ENCODE measurements at places on chromosomes 16 and 17. TPM values are rescaled to one million over a fixed set of nuclear protein-coding genes. Genes with fewer than 3 reads are reported as not detected.

- no peak overlapping the region for H3K4me3 ChIP-seq
- no peak overlapping the region for H3K27ac ChIP-seq
- H3K36me3 ChIP-seq = no peaks in the 10 kb centered on the region
- no peak for DNase-seq
- H3K27me3 ChIP-seq = no peaks in the 10 kb centered on the region
- H3K4me1 ChIP-seq = no peaks in the 10 kb centered on the region
Measured at GRCh38 chr16:67449739-67450138, 18.8 kb downstream of the HSD11B2 start.

- DNase-seq = no peak
- H3K4me1 ChIP-seq = peaks cover 2% of the 10 kb centered on the region
- H3K36me3 ChIP-seq = no peaks in the 10 kb centered on the region
- H3K4me3 ChIP-seq = no peak overlapping the region
- H3K27ac ChIP-seq = no peak overlapping the region
Measured at GRCh38 chr17:4362141-4362540, 4.3 kb downstream of the UBE2G1 start.

FBXO39 gene
- total RNA-seq = 0.26 TPM

GRCh38 chr17:47119746-47120520, 69.2 kb downstream of the CDC27 start:
- no peaks in the 10 kb centered on the region for H3K4me1 ChIP-seq
- no peak for DNase-seq
- H3K4me3 ChIP-seq = no peak overlapping the region
- peaks cover 1% of the 10 kb centered on the region for H3K36me3 ChIP-seq
- no peaks in the 10 kb centered on the region for H3K27me3 ChIP-seq
- no peak overlapping the region for H3K27ac ChIP-seq

- H3K4me3 ChIP-seq = no peak overlapping the region
- no peaks in the 10 kb centered on the region for H3K27me3 ChIP-seq
- no peaks in the 10 kb centered on the region for H3K4me1 ChIP-seq
- no peak for DNase-seq
- H3K27ac ChIP-seq = peak overlapping the region; percentile 9
Measured at GRCh38 chr16:84829168-84829965, 9.6 kb downstream of the CRISPLD2 start.

FBXL20 gene
- 22.0 TPM for total RNA-seq

DNA sequence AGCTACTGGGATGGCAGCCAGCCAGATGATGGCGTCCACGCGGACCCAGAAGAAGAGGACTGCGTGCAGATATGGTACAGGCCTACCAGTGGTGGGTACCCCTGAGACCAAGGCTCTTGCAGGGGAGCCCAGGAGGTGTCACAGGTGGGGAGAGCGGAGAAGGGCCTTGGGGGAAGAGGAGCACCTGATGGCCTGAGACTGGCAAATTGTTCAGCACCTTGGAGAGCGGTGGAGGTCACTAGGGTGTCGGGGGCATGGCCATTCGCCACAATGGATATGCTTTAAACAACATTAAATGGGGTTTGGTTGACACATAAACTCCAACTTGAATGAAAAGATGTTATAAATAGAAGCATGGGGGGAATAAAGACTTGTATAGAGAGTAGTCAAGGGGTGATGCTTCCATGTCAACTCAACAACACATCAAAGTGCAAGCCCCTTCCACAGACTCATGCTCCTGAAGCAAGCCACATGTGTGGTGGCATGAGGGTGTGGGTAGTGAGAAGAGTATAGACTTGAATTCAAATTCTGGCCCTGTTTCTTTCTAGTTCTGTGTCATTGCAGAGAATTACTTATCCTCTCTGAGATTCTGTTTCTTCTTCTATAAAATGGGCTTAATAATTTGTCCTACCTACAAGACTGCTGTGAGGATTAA, 22.2 kb downstream of the CLEC19A start:
- H3K27ac ChIP-seq = no peak overlapping the region
- no peak overlapping the region for H3K4me3 ChIP-seq
- H3K36me3 ChIP-seq = no peaks in the 10 kb centered on the region
- no peaks in the 10 kb centered on the region for H3K4me1 ChIP-seq

Measured in aorta (tissue), 5 donors.